Naive thymus-derived CD4-positive, alpha-beta T cell (primary cell): ENCODE measurements at places on chromosomes 3 and 15. TPM values are rescaled to one million over a fixed set of nuclear protein-coding genes. Genes with fewer than 3 reads are reported as not detected.

Gene GOLGA6L10
- 0.56 and 0.92 TPM in 2 replicates for total RNA-seq

Gene PLCD1
- total RNA-seq, result 44.0 TPM

Gene ESYT3
- total RNA-seq, result 0.41 and 0.64 TPM in 2 replicates

Gene CHAC1
- total RNA-seq, result 0.24 TPM

Gene RFX7
- total RNA-seq, result 22.3 TPM

Gene SLC22A14
- total RNA-seq, result not detected

Gene AQP9
- total RNA-seq, result 29.6 TPM

Gene ZNF80
- 0.62 TPM for total RNA-seq

Gene RYK
- 44.8 TPM for total RNA-seq

Gene SLC2A2
- not detected for total RNA-seq

Gene MEF2A
- 34.0 TPM for total RNA-seq

Gene DAPK2
- total RNA-seq, result 0.46 TPM

Gene COX17
- total RNA-seq, result 45.7 and 55.0 TPM in 2 replicates

Gene ERICH6
- 0.62 TPM for total RNA-seq

Gene SH3GL3
- total RNA-seq, result not detected

Gene LMAN1L
- 1.4 TPM for total RNA-seq

Gene PLSCR5
- total RNA-seq, result not detected

Gene PLXNB1
- total RNA-seq, result 2.7 TPM

Gene DGKG
- total RNA-seq, result 10.0 TPM

Gene CHDH
- 1.2 and 1.3 TPM in 2 replicates for total RNA-seq

Gene CIDEC
- total RNA-seq, result not detected

Gene RAB43
- total RNA-seq, result 122 TPM

Gene APOD
- not detected for total RNA-seq

Gene COPB2
- total RNA-seq, result 101 and 109 TPM in 2 replicates

Gene DPH6
- total RNA-seq, result 14.8 TPM

Gene MAP6D1
- total RNA-seq, result 0.95 TPM

Gene NOX5
- not detected in 2 replicates for total RNA-seq

Gene CCDC39
- not detected for total RNA-seq
